ENCODE measurements at places on chromosomes 11 and 22.

- DNase-seq: no peak
These were observed 473.4 kb downstream of the METTL15 start for GRCh38 chr11:28581286-28582242.

GRCh38 chr11:119912229-119912628, 183.2 kb upstream of the NECTIN1 start:
- DNase-seq: no peak

- no peak for DNase-seq
These were observed 4.2 kb downstream of the MRGPRF start for GRCh38 chr11:69008737-69009440.

DNA sequence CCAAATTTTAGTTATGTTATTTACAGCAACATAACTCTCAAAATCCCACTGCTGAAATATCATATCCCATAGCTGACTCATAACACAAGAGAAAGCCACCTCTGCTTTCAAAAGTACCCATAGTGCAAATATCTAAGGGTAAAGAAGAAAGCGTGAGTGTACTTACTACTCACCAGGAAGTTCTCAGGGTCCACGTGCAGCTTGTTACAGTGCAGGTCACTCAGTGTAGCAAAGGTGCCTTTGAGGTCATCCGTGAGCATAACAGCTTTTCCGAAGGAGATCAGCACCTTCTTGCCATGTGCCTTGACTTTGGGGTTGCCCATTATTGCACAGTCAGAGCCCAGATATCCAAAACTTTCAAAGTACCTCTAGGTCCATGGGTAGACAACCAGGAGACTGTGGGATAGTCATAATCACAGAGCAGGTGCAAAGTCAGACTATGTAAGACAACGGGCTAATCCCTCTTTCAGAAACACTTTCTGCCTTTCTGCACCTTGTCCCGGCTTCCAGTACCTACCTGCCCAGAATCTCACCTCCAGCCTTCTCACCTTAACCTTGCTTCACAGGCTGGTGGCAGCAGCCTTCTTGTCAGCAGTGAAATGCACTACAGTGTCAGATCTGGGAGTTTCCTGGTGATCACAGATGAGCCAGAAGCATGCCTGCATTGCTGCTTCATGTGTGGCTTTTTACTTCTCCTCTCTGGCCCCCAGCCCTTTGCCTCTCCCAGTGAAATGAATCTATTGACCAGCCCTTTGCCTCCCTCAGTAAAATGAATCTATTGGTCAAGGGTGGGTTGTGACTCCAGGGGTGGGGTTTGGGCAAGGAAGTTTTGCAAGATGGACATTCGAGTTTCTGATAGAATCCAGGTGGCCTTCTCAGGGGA, 6.5 kb downstream of the HBG1 start:
- DNase-seq: no peak

DNA sequence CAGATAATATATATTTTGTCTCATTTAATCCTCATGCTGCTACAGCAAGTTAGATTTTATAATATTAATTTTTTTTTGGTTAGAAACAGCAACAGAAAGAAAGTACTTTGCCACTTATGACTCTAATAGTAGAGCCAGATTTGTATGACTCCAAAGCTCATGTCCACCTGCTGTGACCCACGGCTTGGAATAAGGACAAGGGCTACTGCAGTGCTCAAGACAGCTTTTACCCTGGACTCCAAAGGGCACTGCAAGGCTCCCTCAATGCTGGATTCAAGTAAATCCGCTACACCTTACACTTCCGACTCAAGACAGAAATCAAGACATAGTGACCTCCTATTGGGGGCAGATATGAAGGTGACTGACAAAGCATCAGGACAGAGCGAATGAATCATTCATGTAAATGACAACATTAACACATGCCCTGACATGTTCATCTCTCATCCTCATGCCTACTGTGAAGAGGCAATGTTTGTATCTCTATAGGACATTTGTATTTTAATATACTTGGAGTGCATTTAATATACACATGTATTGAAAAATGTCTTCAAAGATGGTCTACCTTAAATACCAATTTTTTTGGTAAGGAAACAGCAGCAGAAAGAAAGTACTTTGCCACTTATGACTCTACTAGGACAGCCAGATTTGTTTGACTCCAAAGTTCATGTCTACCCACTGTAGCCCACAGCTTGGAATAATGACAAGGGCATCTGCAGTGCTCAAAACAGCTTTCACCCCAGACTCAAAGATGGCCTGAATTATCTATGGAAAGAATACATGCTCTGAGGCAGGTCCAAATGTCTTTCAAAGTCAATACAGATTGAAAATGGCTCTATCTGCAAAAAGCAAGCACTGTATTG, 375.6 kb upstream of the CCDC90B start:
- DNase-seq: no peak

- DNase-seq: peak; percentile 50
These were observed 552 bp downstream of the RIN1 start for GRCh38 chr11:66335531-66336233.

- DNase-seq: peak; percentile 80
These were observed 18.0 kb downstream of the TBC1D22A start for GRCh38 chr22:46780453-46780852.

- no peak for DNase-seq
These were observed 964 bp upstream of the REXO2 start for GRCh38 chr11:114438303-114438702.

- DNase-seq: no peak
These were observed 6.5 kb upstream of the RAB38 start for GRCh38 chr11:88181776-88182175.

DNA sequence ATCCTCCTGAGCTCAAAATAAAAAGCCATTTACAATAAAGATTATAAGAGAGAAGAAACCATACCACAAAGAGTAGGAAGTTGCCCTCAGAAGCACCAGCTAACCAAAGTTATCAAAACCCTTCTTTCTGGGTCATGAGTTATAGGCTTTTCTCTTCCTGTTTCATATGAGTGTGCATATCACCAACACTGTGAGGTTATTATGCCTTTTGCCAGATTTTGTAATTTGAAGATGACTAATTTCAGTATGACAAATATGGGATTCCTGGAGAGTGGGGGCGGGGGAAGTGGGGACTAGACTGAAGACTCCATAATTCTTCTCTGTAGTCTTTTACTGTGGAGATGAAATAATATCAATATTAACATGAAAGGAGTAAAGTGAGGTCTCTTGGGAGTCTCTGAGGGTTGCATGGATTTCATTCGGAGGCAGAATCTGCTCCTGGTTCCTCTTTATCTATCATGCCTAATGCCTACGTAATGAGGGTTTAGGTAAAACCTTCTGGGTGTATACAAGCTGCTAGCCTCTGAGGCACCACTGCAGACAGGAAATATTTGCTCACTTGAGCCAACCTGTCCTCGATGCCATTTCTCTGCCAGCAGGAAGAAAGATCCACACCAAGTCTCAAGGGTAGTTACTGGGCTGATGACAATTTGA, 2.1 kb downstream of the LPXN start:
- peak; percentile 81 for DNase-seq

DNA sequence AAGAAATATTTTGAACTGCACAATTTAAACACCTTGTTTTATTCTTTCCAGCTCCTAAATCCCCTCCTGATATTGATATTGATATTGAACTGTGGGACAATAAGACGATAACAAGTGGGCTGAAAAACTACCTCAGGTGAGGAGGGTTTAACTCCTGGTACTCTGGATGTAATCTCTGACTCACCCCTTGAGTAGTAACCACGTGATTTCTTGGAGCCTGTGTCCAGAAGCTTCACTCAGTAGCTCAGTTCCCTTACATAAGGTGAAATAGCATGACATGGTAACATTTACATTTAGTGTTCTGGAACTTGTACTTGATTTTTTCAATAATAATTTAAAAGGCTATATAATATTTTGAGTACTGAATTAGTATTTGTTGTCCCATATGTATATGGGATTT, 168.0 kb downstream of the PGR start:
- DNase-seq: no peak

GRCh38 chr11:37411289-37411688, 813.3 kb upstream of the RAG2 start:
- DNase-seq: no peak
